ENCODE measurements at places on chromosomes 12 and 14.

- DNase-seq: peak; percentile 55
These were observed 20.0 kb downstream of the AMDHD1 start for GRCh38 chr12:95963096-95963495.

- no peak for DNase-seq
These were observed 169.0 kb downstream of the ANO2 start for GRCh38 chr12:5776091-5776490.

DNA sequence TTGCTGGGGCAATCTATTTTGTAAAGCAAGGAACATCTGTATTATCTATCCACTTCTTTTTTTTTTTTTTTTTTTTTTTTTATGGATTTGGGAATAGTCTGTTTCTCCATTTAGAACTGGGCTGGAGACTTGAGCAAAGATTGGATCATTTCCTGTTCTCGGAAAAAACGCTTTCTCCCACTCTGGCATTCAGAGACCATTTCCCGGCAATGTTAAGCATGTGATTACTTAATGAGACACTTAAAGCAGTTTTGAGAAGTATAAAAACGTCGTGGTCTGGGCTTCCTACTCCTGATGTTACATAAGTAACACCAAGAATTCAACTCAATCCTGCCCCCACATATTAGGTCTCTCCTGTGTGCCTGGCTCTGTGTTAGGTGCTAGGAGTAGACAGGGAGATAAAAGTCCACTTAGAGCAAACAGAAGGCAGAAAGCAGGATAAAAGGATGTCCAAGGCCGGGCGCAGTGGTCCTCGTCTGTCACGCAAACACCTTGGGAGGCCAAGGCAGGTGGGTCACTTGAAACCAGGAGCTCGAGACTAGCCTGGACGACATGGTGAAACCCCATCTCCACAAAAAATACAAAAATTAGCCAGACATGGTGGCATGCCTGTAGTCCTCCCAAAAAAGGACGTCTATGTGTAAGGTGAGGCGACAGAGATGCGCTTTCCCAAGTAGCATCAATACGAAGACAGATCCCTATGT, 152.1 kb upstream of the GSC start:
- no peak for DNase-seq

DNA sequence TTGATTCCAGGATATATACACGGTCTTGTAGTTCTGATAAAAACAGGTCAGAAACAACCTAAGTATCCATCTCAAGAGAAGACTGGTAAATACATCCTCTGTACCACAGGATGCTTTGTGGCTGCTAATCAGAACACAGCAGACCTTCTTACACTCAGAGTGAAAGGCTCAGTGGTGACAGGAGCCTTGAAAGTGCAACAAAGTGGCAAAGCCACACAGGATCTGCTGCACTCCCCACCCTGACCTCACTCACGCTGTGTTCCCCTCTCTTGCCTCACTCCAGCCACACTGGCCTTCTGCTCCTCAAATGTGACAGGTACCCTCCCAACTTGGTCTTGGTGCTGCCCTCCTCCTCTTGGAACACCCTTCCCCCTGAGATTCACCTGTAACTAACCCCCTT, 98.1 kb upstream of the GRIP1 start:
- peak; percentile 32 for DNase-seq

DNA sequence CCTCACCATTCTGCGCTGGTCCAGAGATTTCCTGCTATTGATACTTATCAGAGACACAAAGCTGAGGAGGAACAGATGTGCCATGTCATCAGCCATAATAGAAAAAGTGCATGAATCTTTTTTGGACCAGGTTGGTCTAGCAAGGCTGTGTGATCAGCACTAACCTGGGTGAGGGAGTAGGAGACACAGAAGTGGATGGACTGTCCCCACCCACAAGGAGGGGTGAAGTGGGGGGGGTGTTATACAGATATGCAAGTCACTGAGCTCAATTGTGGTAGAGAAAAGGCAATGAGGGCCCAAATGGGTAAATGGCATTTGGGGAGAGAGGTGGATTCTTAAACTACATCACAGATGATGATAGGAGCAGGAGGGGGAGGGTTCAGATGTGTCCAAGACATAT, 123.0 kb downstream of the SAMD4A start:
- DNase-seq: no peak

DNA sequence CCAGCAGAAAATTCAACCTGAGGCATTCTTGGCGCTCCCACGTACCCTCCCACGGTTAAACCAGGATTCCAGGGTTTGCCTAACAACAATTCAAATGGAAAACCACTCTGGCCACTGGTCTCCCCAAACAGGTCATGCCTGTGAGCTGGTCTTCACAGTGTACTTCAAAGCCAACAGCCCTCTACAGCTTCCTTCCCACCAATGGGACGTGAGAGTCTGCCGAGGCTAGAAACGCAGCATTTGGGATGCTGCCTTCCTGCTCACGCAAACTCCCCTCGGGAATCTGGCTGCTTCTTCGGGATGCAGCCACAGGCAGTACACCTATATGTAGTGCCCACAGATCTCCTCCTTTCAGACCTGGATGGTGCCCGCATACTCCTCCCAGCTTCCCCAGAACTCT, 149.1 kb downstream of the KLHL28 start:
- DNase-seq: no peak

- DNase-seq: no peak
These were observed 1.2 kb upstream of the LAG3 start for GRCh38 chr12:6771091-6771495.

DNA sequence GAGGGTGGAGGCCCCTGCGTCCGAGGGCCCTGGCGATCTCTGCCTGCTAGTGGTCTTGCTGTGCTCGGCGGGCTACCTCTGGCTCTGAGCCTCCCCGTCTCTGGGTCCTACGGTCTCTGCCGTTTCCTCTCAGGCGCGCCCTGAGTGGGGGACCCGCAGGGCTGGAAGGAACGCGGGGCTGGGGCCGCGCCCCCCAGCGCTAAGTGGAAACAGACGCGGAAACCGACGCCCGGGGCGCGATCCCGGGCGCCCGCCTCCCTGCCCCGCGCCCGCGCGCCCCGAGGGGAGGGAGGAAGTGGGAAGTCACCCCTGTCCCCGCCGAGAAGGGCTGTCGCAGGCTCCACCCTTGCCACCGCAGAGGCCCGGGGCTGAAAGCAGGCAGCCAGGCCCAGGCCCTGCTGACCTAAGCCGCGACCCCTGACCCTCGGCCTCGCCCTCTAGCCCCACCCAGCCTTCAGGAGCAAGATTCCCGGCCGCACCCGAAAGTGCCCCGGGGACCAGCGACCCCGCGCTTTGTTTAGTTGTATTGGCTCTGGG, 831 bp downstream of the CRIP1 start:
- DNase-seq: peak; percentile 60

DNA sequence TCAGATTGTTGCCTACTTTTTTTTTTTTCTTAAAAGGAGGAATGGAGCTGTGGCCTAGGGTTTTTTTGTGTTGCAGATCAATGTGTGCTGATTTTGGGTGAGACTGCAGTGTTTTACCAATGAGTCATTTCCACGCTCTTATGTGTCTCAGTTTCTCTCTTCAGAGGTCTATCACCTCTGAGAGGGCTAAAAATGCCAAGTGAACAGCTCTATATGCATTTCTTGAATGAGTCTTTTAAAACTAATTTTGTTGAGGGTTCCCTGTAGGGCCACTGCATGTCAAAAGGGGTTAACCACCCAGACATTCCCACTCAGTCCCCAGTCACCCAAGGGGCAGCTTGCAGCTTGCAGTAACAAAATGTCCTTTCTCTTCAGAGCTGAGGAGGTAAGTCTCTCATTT, 24.3 kb upstream of the GLIPR1L2 start:
- DNase-seq: no peak

GRCh38 chr12:79841248-79841877, 93.5 kb downstream of the PPP1R12A start:
- no peak for DNase-seq

- DNase-seq: no peak
These were observed 25.1 kb downstream of the RBMS2 start for GRCh38 chr12:56546680-56547079.

DNA sequence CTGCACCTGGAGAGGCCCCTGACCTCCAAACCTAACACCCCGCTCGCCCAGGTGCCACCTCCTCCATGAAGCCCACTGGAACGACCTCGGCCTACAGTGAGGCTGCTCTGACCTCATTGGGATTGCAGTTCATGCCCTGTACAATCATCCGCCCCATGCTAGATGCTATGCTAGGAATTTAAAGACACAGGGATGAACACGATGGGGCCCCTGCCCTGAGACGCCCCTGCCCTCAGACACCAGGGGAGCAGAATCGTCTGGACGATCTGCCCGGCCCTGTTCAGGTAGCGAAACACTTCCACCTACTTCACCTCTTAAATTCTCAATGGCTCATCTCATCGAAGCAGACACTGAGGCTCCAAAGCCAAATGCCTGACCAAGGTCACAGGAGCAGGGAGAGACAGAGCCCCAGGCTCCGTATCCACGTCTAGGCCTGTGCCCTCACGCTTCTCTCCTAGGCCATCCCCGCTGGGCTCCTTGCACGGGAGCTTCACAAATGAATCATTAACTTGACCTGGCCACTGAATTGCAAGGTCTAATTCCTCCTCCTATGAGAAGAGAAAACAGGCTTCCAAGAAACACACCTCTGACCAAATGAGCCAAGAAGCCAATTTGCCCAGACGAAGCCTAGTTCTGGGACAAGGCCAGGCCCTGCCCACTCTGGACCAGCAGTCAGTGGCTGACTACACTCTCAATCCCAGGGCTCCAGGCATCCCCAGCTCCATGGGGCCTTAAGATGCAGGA, 35.2 kb downstream of the SCARB1 start:
- DNase-seq: no peak

DNA sequence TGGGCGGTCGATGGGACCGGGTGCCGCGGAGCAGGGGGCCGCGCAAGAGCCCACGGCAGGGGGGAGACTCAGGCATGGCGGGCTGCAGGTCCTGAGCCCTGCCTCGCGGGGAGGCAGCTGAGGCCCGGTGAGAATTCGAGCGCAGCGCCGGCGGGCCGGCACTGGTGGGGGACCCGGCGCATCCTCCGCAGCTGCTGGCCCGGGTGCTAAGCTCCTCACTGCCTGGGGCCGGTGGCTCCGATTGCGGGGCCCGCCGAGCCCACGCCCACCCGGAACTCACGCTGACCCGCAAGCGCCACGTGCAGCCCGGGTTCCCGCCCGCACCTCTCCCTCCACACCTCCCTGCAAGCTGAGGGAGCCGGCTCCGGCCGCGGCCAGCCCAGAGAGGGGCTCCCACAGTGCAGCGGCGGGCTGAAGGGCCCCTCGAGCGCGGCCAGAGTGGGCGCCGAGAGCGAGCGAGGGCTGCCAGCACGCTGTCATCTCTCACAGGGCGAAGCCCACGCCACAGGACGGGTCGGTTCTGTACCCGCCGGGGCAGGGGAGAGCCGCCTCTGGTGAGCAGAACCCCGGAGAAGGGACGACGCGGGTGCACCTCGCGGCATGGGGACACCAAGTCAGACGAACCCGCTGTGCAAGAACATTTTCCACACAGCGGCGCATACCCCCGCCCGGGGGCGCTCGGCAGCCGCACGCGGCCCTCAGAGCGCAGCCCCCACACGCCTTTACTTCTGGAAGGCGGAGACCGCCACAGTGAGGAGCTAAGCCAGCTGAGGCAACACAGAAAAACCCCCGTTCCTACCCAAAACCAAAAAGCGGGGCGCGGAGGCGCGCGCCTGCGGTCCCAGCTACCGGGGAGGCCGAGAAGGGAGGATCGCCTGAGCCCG, 1.2 kb upstream of the SIVA1 start:
- DNase-seq: no peak

GRCh38 chr12:33000016-33000415, 103.4 kb upstream of the PKP2 start:
- DNase-seq: no peak

DNA sequence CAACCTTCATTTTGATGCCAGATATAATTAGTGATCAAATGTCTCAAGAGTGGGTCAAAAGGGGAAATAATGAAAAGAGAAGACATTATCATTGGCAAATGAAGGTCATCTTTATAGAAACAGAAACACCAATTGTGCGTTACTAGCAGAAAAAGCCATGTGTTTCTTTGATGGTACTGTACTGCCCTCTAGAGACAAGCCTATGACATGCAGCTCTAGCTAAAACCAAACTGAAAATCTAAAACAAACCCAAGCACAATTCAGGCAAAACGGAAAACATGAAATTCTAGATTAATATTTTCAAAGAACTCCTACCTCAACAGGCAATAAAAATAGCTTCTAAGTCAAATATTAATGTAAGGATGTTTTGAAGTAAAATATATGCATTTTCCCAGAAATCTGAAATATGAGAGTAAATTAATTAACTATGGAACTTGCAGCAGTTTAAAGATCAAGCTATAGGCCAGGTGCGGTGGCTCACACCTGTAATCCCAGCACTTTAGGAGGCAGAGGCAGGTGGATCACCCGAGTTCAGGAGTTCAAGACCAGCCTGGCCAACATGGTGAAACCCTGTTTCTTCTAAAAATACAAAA, 115.4 kb downstream of the KLHL28 start:
- peak; percentile 75 for DNase-seq

DNA sequence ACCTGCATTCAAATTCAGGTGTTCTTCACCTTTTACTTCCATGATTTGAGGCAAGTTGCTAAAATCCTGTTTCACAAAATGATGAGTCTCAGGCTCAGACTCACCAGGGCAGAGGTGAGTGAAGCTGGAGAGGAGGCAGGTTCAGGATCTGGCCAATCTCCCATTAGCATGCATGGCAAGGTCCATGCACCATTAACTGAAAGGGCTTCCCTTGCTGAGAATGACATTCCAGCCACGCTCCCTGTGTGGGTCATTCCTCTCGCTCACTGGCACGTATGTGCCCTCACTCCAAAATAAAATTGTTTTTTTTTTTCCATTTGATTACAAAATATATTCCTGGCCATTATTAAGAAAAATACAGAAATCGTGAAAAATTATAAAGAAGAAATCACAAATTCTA, 257.6 kb downstream of the C12orf75 start:
- DNase-seq: no peak

- DNase-seq: no peak
These were observed 35.9 kb downstream of the ALDH1L2 start for GRCh38 chr12:105048315-105048714.

DNA sequence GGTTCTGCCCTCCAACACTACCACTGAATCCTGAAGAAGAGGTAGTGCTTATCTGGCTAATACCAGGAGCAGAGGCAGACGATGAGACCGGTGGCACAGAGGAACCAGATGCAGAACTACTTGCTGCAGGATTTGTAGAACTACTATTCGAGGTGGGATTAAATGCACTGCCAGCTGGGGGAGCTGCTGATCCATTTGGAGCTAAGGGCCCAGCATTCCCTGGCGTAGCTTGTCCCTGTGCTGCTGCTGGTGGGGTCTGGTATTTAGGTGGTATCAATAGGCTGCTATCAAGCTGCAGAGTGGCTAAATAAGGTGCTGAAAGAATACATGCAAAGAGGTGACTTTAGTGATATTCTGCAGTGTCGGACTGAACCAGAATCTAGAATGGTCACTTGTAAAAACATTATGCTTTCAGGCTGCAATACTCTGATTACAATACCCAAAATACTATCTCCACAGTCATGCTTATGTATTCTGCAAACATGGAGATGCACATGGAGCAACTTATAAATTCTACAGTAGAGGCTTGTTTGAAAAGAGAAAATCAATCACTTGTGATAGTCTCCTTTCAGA, 294.2 kb downstream of the MED13L start:
- DNase-seq: peak; percentile 41

- DNase-seq: no peak
These were observed 75.2 kb upstream of the TBX5 start for GRCh38 chr12:114481200-114481535.
